ENCODE measurements at places on chromosomes 5 and 9.

DNA sequence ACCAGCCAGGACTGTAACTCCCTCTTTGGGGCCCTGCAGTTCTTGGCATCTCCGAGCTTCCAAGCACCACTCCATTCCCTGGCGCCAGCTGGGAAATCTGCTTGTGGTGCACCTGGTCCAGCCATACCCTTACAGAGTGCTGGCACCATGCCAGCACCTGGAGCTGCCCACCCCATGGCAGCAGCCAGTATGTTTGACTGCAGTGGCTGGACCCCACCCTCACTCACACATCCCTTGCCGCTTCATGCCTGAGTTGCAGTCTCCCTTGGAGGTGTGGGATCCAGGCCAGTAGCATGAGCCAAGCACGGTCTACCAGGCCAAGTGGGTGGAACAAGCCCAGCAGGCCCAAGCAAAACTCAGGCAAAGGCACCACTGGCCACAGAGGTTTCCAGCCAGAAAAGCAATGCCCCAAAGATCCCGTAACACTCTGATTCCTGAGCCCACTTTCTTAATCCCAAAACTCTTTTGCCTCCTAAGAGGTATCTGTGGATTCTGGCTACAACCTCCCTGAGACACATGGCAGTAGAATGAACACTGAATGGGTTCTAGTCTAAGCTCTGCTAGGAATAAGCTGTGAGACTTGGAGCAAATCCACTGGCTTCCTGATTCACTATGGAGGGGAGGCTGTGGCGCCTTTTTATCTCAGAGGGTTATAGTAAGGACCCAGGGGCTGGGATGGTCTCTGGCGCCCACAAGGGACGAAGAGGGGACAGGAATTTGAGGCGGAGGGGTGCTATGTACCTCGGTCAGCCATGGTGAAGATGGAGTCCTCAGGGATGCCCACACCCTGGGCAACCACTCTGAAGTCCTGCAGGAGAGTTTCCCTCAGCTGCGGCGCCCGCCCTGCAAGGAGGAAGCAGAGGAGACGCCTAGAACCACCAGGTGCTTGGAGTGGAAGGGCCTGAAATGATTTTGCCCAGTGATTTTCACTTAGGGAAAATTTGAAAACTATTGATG lies 5.6 kb downstream of the AMBP start:
- DNase-seq: no peak

DNA sequence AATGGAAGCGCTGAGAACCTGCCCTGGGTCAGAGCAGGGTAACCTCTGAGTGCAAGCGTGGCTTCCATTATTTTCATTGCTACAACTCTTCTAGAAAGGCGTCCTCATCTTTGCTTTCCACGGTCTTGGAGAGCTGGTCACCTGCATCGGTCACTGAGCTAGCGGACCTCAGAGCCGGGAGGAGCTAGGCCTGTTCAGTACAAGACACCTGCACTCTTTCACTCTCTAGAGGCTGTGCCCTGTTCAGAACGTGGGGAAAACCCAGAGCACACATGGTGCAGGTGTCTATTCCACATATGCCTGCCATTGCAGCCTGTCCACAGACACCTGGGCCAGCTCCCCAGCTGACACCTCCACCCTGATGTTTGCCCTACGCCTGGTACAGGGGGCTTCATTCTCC lies 147.8 kb upstream of the IRX2 start:
- DNase-seq: no peak

DNA sequence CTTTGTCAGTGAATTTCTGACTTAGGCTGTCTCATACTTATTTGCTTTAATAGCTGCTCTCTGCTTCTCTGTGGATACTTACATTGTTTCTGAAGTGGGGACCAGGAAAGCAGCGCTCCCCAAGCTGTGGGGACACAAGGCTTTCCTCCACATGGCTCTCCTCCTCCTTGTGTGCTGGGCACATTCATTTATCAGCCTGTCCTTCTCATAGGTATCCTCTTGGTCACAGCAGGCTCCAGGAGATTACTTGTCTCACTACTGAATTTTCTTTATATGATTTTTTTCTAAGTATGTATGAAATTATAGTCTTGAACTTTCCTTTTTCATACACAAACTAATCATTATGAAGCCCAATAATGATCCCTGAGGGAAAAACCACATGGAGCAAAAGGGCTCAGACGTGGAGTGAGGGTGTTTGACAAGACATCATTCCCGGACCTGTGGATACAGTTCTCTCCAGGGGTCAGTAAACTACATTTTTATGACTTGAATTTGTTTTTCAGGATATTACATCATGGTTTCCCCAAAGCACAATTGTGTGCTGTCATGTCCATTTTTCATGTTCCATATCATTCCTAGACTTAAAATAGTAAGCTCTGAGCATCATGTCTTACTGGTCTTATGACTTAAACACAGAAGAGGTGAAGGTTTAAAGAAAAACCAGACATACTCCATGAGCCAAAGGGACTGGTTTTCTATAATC lies 234.5 kb downstream of the PCSK1 start:
- no peak for DNase-seq

DNA sequence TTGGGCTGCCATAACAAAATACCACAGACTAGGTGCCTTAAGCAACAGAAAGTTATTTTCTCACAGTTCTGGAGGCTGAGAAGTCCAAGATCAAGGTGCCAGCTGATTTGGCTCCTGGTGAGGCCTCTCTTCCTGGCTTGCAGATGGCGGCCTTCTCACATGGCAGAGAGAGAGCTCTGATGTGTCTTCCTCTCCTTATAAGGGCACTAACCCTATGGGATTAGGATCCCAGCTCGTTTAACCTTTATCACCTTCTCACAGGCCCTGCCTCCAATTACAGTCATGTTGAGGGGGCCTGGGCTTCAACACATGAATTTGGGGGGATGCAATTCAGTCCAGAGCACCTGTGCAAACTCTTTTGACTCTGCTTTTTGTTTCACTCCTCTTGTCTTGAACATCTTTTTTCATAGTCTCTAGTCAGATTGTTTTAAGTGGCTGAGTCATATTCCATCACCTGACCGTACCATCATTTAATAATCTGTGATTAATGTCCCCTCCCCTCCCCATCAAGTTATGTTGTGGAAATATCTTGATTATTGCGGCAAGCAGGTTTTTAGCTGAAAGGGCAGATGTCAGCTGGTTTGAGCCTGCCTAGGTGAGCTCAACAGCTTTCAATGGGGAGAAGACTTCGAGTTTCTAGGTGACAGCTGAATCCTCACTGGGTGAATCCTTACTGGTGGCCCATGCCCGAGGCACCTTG lies 61.8 kb downstream of the NDFIP1 start:
- DNase-seq: no peak

DNA sequence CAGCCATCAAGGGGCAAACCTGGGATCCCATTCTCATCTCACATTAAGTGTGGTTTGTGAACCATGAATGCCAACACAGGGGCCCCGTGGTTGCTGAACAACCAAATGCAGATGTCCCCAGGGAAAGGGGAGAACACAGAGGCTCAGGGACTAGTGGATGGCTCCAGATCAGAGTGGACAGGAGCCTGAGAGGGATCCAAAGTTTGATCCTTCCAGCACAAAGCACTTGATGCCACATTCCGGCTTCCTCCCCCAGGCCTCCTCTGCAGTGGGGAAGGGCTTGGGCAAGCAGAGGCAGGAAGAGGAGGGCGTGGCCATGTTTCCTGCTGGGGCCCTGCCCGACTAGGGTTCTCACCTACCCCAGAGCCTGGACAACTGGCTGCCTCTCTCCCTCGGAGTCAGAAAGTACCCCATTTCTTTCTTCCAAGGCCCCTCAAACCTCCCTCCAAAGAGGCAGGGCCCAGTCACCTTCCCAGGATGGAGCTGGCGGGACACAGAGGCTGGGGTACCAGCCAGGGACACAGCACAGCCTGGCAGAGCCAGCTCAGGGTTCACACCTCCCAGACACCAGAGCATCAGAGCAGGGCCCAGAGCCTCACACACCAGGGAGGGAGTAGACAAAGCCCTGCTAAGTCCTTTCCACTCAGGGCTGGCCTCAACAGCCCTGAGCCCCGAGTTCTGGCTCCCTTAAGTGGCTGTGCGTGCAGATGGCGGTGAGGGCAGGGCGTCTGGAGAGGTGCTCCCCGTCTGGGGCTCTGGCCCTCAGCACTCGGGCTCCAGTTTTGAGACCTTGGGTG lies 4.3 kb upstream of the RNF44 start:
- no peak for DNase-seq

Data from ACHN (cell line).